ENCODE measurements at places on chromosomes 16 and 17.

DNA sequence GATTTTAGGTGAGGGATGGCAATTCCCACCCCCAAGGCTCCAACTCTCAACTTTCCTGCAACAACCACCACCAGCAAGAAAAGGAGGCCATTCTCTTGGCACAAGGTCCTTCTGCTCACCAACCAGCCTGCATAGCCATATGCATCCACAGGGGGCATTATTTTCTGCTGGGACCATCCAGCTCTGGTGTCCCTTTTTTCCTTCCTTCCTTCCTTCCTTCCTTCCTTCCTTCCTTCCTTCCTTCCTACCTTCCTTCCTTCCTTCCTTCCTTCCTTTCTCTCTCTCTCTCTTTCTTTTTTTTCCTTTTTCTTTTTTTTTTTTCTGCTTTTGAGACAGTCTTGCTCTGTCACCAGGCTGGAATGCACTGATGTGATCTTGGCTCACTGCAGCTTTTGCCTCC lies 21.1 kb upstream of the COX10 start:
- peak; percentile 15 for DNase-seq

DNA sequence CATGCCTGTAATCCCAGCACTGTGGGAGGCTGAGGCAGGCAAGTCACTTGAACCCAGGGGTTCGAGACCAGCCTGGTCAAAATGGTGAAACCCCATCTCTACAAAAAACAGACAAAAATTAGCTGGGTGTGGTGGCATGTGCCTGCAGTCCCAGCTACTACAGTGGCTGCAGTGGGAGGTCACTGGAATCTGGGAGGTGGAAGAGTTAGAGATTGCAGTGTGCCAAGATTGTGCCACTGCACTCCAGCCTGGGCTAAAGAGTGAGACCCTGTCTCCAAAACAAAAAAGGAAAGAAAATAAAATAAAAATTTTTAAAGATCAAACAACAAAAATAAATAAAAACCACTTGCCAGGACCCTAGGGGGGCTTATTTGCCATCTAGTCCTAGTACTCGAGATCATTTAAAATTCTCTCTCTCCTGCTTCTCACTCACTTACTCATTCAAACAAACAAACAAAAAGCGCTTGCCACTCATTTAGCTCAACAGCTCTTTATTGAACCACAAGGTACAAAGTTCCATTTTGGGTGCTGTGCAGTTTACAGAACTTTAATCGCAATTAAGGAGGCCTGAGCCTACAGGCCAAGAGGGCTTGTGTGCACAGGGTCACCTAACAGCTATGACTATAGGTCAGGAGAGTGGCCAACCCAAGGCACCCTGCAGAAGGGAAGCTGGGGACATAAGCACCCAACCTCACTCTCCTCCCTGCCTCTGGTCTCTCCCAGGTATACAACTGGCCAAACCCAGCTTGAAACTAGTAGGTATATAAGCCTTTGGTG lies 4.4 kb downstream of the CHD9NB start:
- DNase-seq = no peak

DNA sequence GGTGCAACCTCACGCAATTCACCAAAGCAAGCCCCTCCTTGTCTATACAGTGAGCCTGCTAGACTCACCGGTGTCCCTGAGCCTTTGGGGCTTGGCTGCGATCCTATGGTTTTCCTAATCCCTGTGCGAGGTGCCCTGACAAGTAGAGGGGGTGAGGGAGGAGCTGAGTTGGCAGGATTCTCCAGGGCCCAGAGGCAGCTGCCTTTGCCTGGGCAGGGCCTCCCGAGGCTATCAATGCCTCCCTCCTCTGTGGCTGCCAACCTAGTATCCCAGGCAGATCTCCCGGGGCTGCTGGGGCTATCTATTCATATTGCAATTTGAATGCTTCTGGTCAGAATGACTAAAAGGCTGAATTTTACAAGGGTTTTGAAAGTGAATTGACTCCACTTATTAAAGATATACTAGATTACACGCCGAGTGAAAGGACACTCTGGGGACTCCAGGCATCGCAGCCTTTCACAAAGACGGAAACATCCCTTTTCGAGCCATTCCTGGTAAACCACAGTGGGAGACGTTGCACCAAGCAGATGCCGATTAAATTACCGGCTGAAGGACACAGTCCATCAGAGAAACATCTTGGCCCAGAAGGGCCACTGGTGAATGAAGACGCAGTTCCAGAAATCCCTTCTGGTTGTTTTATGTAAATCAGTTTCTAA lies 11.3 kb upstream of the PITPNM3 start:
- no peak for DNase-seq

- peak; percentile 92 for DNase-seq
Measured at GRCh38 chr16:1543085-1543896, 9.8 kb downstream of the TMEM204 start.

GRCh38 chr16:1105888-1106620 lies 10.0 kb upstream of the C1QTNF8 start:
- peak; percentile 95 for DNase-seq

DNA sequence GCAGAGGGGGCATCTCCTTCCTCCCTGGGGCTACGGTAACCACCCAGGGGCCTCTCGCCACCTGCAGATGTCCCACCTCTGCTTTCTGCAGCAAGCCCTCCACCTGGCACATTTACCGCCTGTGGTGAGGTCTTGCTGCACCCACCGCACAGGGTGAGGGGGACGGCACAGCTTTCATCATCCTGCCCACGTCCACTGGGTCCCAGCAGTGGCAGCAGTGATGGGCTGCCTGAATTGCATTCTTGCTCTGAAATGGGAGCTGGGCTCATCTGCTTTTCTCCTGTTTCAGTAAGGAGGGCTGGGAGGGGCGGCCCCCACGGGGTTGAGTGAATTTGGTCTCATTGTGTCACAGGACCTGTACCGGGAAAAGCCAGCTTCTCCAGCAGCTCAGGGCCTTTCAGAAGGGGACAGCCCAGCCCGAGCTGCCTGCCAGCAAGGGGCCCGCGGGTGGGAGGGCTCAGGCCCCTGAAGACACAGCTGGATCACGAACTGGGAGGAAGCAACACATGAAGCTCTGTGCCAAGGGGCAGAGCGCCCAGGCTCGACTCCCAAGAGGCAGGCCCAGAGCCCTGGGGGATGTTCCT lies 12.7 kb downstream of the DNAAF8 start:
- no peak for DNase-seq

DNA sequence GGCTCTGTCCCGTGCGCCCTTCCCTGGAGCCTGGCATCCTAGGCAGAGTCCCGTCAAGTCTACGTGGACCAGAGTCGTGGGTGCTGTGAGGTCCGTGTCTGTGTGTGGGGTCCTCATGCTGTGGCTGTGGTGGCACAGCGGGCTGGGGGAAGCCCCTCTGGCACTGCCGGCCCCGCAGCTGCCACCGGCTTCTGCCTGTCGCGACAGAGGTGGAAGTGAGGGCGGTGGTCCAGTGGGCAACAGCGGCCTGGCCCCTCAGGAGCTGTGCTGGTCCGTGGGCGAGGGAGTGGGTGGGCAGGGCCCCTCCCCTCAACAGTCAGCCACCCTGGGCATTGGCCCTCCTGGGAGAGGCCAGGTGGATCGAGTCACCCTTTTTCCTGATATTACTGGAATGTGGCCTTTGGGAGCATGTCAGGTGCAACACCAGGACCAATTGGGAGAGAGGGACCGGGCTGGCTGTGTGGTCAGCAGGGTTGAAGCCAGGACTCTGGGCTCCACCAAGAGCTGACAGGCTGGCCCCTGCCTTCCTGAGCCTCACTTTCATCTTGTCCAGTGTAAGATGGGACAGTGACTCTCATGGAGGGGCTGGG lies 11.9 kb downstream of the BAIAP2 start:
- DNase-seq = no peak

GRCh38 chr17:79633993-79634813 lies 23.4 kb upstream of the RBFOX3 start:
- DNase-seq = no peak

GRCh38 chr16:86527366-86527765 lies 17.0 kb downstream of the FOXF1 start:
- DNase-seq = no peak
